Naive B cell (primary cell): ENCODE measurements at places on chromosomes 5 and 9. TPM values are rescaled to one million over a fixed set of nuclear protein-coding genes. Genes with fewer than 3 reads are reported as not detected.

The CNTNAP3B gene
- not detected for polyA plus RNA-seq

The FCN2 gene
- polyA plus RNA-seq = not detected

The LRRC19 gene
- polyA plus RNA-seq = not detected

The SCGB3A1 gene
- polyA plus RNA-seq = not detected

The MAMDC4 gene
- not detected for polyA plus RNA-seq

The MRPL22 gene
- 80.3 TPM for polyA plus RNA-seq

The DRD1 gene
- polyA plus RNA-seq = not detected

The FRMD3 gene
- 1.4 TPM for polyA plus RNA-seq

The MLANA gene
- polyA plus RNA-seq = 0.15 TPM

The SCAI gene
- polyA plus RNA-seq = 1.8 TPM

The GGTA1 gene
- polyA plus RNA-seq = 0.52 TPM

The CCDC187 gene
- polyA plus RNA-seq = 0.50 TPM

The F2RL1 gene
- 0.42 TPM for polyA plus RNA-seq

The TRIM7 gene
- 0.09 TPM for polyA plus RNA-seq

The PKD2L2 gene
- polyA plus RNA-seq = 0.82 TPM

The CDC20B gene
- not detected for polyA plus RNA-seq

The C5orf63 gene
- polyA plus RNA-seq = 16.3 TPM
